ENCODE measurements at places on chromosomes 2 and 18.

DNA sequence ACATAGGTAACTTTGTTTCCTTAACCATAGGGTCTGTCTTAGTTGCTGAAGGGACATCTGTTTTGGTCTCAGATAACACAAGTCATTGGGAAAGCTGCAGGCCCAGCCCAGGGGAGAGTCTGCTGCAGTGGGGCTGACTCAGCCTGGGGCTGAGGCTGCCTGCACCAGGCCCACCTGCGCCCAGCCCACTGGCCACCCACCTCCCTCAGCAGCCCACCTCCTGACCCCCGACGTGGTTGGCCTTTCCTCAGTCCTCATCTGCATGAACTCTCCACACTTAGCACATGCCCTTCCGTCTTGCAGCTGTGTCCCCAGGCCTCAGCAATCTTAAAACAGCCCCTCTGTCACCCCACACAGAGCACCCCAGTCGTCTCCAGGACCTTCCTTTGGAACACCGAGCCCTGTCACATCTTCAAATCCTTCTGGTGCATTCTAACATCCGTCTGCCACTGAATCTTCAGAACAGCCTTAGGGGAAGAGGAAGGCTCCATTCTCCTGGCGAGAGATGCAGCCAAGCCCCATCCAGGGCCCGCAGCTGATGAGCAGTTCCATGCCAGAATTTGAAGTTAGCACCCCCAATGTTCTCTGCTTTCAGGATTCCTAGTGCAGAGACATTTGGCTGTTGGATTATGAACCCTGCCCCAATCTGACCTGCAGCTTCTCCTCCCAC is 231.4 kb downstream of the SEPTIN10 start:
- DNase-seq = no peak

DNA sequence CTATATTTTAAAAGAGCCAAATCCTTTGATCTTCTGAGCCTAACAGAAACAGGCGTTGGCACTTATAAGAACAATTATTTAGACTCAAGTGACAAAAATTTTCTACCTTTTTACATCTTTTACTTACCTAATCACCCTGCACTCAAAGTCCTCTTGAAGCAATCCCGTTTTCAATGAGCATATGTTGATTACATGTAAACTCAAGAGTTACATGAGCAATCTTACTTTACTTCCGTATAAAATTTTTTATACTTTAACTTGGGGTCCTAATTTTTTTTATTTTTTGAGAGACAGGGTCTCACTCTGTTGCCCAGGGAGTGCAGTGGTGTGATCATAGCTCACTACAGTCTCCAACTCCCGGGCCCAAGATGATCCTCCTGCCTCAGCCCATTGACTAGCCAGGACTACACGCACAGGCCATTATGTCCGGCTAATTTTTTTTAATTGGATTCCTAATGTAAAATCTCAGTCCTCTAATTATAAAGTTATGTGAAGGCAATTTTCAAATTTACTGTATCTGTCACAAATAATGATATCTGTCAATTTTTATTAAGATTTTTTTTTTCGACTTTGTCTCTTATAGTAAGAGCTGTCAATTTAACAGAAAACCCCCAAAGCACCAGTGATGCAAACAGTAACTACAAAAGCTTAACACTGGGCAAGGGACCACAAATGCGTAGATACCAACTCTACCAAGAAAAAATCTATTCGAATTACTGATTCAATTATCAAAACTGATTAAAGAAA is 19.1 kb upstream of the STPG4 start:
- no peak for DNase-seq

DNA sequence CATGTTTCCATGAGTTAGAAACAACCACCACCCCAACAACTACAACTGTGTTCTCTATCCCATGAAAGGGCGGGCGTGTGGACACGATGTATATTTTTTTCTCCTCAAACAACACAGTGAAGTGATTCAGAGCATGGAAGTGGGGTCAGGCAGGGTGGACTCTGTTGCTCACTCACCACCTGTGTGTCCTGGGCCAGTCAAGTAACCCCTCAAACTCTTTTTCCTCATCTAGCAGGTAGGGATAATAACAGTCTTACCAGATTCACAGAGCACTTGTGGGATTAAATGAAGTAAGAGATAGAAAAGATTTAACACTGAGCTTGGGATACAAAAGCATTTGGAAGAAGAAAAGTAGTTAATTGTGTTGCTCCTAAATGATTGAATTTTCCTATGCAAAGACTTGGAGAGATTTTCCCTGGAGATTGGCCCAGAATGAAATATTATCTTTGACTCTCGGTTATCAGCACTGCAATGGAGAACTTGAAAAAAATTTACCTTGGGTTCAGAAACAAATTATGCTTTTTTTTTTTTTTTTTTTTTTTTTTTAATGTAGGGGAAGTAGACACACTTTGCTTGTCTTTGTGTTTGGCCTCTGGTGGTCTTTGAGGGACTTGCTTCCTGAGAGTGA is 161.9 kb upstream of the EPAS1 start:
- DNase-seq = no peak

- peak; percentile 77 for DNase-seq
These were observed 58.1 kb downstream of the AGAP1 start for GRCh38 chr2:235551965-235552364.

GRCh38 chr2:62263076-62263715 is 67.3 kb downstream of the B3GNT2 start:
- DNase-seq = no peak
